ENCODE measurements at places on chromosomes 13 and 19.
A peak's percentile ranks its signal among the peaks of the same experiment; 100 is the strongest.

DNA sequence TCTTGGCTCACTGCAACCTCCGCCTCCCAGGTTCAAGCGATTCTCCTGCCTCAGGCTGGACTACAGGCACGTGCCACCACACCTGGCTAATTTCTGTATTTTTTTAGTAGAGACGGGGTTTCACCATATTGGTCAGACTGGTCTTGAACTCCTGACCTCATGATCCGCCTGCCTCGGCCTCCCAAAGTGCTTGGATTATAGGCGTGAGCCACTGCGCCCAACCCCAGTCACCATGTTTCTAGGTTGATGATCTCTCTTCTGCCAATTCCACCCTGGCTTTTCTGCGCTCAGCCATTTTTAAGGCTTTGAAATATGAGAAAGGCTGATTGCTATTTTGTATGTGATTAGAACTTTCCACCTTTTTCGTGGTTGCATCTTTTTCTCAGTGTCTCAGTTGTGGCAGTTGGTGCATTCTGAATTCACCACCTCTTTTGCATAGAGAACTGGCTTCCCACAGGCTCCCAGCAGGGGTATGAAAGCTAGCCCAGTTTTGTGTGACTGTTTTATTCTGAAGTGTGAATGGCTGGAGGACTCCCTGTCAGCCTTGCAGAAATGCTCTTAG is 15.5 kb downstream of the CEACAM1 start:
- ATAC-seq = no peak

DNA sequence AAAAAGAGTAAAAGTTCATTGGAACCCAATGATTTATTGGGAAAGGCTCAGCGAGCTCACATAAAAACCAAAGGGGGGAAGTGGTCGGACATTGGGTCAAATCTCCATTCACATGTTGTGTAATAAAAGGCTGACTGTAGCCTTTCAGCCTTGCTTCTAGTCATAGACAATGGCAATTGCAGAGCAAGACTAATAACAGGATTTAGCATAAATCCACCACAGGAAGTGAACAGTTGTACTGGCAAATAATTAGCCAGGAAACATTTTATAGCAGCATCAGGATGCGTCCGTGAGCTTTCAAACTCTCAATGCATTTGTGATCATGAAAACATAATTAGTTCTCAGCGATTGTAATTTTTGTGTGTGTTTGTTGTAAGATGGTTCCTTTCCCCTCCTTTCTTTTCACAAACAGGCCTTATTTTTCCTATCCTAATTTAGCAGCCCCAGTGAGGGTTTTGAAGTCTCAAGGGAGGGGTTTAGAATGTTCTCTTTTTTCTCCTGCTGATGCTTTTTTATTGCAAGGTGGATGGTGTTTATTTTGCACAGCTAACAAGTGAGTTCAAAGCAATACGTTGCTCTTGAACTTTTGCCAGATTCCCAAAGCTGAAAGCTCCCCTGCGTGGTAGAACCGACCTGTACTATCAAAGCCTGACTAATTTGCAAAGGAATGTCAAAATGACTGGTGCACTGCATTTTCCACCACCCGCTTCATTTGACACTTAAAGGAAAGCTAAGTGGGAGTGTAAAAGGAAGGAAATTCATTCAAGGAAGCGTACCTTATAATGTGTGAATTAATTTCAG is 105.6 kb downstream of the SPRY2 start:
- no peak for ATAC-seq

DNA sequence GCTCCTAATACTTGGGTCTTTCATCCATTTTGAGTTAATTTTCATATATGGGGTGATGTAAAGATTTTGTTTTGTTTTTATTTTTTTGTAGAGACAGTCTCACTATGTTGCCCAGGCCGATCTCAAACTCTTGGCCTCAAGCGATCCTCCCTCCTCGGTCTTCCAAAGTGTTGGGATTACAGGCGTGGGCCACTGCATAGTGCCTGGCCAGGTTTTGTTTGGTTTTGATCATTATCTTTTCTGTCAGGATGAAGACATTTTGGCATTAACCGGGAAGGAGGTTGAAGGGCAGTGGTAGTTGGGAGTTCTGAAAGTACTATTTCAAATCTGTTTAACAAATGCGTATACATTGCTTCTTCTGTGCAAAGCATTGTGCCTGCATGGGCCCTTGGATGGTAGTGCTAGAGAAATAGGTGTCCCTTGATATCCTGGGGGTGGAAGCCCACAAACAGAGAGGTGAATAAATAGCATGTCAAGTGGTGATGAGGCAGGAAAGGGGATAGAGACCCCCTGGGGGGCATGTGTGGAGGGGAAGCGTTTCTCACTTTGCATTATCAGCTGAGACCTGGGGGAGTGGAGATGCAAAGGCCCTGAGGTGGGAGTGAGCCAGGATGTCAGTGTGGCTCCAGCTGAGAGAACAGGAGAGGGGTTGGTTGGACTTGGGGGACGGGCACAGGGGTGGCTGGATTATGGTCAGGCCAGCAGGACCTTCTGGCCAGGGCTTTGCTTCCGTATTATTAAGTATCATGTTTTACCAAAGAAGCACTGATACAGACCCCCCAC is 41.4 kb downstream of the GATAD2A start:
- ATAC-seq = no peak

DNA sequence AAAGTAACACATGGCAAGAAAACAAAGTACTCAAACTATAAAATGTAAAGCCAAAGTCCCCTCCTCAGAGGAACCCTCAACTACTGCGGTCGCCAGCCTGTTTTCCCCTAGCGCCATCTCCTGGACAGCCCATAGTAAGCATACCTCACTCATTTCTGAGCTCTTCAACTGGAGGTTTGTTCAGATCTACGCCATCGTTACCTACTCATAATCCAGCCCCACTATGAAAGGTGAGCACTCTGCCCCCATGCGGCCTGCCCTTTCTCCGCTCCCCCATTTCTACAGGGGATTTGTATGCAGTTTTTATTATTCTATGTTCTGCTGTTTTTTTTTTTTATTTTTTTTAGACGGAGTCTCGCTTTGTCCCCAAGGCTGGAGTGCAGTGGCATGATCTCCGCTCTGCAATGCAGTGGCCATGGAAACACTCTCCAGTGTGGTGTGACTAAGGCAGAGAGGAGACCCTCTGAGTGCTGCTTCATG is 26.2 kb downstream of the OPA3 start:
- no peak for ATAC-seq

DNA sequence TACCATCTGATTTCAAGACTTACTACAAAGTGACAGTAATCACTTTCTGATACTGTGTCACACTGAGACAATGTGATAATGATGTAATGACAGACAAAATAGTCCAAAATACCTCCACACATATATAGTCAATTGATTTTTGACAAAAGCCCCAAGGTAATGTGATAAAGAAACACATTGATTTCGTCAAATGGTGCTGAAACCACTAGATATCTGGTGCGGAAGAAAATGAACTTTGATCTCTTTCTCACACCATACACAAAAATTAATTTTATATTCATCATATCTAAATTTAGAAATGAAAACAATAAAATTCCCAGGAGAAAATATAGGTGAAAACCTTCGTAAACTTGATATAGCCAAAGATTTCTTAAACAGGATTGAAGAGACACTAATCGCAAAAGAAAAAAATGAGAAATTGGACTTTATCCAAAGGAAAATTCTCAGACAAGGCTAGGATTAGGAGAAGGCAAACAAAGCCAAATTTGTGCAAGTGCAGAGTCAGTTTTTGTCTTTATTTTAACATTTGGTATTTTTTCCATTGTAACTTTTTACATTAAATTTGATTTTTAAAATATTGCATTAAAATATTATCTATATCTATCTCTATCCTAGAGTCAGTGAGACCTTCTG is 739.9 kb downstream of the DIAPH3 start:
- no peak for ATAC-seq

DNA sequence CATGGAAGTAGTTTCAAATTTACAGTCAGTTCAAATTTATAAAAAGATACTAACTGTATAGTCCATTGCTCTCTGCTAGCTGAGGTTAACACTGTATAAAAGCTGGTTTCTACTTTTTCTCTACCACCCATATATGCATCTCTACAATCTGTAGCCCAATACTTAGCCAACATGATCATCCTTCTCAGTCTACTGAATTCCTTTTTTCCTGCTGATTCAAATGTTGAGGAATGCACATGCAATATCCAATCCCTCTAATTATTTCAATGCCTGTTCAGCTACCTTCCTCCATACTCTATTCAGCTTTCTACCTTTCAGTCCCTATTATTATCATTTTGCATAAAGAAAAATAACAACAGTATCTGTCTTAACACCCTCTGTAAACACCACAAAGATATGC is 15.6 kb downstream of the KPNA3 start:
- no peak for ATAC-seq

DNA sequence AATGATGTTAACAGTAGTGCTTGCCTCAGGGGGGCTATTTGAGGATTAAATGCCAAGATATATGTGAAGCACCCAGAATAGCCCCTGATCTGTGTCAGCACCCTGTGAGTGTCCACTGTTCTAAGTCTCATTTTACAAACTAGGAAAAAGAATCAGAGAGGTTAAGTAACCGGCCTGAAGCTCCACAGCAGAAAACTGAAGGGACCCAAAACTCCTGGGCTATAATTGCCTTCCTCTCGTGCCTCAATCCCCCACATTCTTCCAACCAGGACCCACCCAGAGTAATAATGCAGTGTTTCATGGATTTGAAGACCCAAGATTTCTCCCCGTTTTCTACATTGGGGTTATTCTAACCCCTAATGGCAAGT is 2.3 kb downstream of the PVR start:
- ATAC-seq = no peak

DNA sequence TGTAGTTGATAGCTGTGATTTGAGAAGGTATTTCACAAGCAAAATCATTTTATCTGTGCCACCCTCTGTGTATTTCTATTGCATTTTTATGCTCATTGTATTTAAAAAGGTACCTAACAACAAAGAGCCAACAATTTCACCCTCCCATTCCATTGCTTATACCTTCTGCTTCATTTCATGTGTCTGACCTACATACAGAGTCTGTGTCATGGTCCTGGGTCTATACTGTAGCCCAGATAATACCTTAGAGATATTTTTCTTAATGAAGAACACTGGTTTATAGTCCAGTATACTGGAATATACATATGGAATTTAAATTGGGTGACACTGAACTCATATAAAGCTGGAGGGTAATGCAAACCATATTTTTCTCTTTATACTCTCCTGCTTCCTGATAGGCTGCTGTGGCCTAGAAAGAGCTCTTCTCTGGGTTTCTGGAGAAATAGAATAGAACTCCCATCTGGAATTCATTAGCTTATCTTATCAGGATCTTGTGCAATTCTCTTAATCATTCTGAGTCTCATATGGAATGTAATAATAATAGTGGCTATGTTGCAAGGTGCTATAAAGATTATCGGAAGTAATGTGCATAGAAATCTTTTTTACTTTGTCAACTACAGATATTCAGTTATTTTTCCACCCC is 31.8 kb upstream of the SPART start:
- ATAC-seq = no peak

DNA sequence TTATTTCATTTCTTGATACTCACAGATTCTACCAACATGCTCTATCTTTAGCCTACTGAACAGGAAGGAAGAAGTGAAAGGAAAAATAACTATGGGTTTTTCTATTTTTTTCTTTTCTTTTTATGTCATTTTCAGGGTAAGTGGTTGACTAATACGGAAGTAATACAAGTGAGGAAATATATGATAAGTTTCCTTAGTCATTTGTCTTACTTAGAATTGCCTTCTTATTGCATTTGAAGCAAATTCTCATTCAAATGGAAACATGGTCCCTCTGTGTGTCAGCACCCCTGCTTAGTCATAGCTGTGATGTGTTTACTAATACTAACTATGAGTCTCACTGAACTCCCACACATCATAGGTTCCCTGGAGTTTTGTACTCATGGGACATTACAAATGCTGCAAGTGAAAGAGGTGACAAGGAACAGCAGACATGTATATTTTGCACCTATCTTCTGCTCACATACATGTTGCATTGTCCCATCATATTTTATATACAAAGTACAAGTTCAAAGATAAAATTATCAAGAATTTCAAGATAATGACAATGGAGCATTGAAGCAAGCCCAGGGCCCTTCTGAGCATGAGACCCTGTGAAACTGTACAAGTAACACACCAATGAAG is 60.1 kb downstream of the DCT start:
- ATAC-seq = no peak

- peak; percentile 97 for ATAC-seq
Observed at GRCh38 chr13:34156841-34157365, 339.0 kb downstream of the RFC3 start.

- ATAC-seq = no peak
Observed at GRCh38 chr19:30567536-30568232, 195.5 kb downstream of the ZNF536 start.

GRCh38 chr19:6868351-6868750 is 19.0 kb upstream of the ADGRE1 start:
- ATAC-seq = no peak

- ATAC-seq = peak; percentile 37
Observed at GRCh38 chr19:2524840-2525723, 49.2 kb downstream of the GADD45B start.

DNA sequence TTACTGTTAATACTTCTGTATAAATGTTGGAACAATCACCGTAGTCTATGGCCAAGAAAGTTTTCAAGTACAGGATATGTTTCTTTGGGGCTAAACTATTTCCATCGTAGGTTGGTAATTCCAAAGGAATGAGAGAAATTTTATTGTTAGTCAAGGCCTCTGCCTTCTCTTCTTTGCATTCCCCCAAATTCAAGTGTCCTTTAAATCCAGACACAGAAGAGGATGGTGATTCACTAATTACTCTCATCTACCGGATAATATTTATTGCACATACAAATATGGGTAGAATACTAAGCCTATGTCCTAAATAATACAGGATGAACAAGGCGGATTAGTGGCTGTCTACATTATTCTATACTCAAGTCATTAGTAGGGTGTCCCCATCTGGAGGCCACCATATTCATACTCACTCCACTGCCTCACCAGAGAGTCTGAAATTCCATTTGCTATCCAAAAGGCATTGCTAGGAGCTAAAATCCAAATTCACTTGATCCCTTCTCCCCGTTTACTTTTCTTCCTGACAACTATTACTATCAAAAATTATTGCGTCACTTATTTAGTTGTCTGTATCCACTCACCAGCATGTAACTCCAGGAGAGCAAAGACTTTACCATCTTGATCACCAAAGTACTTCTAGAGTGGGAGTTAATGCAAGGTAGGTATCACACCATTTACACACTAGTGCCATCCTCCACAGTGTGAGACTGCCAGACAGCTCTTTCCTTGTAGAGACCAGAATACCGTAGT is 82.4 kb upstream of the SGCG start:
- ATAC-seq = no peak

GRCh38 chr13:41563984-41564365 is 106.6 kb downstream of the RGCC start:
- no peak for ATAC-seq

Data from gastroesophageal sphincter (tissue), 4 donors.